Muscle of back (tissue), 13 donors: ENCODE measurements at places on chromosomes 11 and 22. TPM values are rescaled to one million over a fixed set of nuclear protein-coding genes. Genes with fewer than 3 reads are reported as not detected.

- DNase-seq, result no peak
Measured at GRCh38 chr22:41512421-41513194, 31.7 kb downstream of the POLR3H start.

DNA sequence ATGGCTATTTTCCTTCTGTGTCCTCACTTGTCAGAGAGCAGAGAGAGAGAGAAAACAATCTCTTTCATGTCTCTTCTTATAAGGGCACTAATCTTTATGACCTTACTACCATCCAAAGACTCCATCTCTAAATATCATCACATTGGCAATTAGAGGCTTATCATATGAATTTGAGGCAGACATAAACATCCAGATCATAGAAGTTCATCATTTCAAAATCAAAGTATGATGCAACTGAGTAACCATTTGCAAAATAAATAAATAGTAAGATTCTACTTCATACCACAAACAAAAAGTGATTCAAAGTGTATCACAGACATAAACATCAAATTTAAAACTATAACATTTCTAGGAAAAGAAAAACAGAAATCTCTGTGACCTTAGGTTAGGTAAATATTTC, 504.7 kb upstream of the ARHGAP42 start:
- DNase-seq, result no peak

DNA sequence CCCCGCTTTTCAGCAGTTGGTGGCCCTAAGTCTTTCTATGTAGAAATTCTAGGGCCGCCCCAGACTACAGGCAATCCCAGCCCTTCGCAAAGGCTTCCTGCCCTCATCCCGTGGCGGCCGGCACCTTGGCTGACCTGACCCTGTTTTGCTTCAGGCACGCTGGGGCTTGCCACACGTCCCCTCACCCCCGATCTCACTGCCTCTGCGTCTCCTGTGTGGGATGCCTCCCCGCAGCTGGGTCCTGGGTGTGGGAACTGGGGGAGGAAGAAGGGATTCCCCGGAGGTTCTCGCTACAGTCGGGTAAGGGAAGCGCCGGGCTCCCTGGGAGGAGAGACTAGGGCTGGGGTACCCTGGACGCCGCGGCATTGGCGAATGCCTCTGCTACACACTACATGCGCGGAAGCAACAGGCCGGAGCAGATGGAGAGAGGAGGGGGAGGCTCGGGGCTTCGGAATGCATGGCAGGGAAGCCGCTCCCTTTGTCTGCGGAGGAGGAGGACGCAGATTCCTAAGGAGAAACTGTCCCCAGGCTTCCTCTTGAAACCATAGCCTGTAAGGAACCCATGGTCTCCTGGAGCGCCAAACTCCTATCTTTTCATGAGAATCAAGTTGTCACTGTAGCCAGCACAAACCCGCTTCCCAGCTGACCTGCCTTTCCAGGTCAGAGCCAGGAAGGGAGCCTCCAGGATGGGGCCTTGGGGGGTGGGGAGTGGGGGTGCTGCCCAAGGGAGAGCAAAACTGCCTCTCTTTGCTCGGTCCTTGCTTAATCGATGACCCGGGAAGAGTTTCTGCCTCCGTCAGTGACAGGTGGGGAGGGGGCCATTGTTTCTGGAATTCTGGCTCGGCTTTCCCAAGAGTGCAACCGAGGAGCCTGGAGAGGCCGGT, 1.4 kb downstream of the DTX4 start:
- DNase-seq, result peak; percentile 33

- DNase-seq, result no peak
Measured at GRCh38 chr11:62605902-62606301, 4.2 kb upstream of the MTA2 start.

- DNase-seq, result no peak
Measured at GRCh38 chr11:68191661-68192579, 21.2 kb downstream of the KMT5B start.

DNA sequence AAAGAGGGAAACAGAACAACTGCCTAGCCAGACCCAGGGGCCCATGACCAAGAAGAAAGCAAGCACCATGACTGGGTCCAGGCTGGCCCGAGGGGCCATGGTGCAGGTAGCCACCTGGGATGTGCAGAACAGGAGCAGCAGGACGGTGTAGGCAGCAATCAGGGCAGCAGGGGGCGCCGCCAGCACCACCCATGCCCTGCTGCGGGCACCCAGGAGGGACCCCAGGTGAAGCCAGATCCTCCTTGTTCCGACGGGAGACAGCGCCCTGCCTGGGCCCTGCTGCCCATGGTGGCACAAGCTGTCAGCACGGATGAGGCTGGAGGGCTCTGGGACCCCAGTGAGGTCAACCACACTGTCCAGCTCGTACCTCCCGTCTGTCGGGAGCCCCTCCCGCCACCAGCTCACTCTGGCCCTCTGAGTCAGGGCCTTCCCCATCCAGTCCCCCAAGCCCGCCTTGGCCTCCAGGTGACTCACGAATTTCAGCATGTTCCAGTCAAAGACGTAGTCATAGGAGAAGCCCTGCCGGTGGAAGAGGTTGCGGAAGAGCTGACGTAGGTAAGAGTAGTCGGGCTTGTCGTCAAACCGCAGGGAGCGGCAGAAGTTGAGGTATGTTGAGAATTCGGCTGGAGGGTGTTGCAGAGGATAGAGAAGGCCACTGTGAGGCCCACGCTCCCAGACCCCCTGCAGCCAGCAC, 18.8 kb downstream of the CSNK1E start:
- DNase-seq, result no peak

DNA sequence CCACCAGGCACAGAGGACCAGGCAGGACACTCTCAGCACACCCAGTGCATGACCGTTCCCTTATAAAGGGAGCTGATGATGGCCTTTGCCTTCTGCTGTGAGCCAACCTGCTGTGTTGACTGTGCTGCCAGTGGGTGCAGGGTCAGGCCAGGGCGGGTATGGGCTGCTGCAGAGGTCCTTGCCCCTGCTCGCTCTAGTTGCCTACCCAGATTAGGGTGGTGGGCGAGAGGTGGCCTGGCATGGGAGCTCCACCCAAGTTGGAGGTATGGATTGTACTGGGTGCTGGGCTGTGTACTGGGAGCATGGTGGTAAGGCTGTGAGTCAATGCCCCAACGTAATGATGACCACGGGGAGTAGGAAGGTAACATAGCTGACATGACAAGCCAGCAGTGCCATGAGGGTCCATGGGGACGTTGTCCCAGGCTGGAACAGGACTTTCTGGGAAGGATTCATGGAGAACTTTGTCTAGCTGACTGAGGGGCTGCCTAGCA, 24.5 kb upstream of the CYP2D6 start:
- DNase-seq, result no peak

- no peak for DNase-seq
Measured at GRCh38 chr11:62575837-62576236, 2.1 kb upstream of the EEF1G start.

- no peak for DNase-seq
Measured at GRCh38 chr22:47324435-47324990, 562.1 kb downstream of the TBC1D22A start.

DNA sequence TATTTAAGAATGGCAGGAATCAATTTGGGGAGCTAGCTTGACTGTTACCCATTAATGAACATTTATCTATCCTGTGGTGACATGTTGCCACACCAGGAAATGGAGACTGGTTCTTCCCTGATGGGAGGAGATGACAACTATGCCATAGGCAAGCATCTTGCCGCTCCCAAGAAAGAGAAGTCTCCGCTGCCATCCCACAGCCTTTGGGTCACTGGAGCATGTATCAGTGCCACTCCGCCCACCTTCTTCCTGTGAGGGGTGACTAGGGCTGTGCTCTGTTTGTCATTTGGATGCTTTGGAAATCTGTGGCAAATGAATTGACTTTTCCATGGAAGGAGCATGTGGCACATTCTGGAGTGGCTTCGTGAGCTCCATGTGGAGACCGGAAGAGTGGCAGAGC, 6.5 kb downstream of the STIP1 start:
- no peak for DNase-seq

DNA sequence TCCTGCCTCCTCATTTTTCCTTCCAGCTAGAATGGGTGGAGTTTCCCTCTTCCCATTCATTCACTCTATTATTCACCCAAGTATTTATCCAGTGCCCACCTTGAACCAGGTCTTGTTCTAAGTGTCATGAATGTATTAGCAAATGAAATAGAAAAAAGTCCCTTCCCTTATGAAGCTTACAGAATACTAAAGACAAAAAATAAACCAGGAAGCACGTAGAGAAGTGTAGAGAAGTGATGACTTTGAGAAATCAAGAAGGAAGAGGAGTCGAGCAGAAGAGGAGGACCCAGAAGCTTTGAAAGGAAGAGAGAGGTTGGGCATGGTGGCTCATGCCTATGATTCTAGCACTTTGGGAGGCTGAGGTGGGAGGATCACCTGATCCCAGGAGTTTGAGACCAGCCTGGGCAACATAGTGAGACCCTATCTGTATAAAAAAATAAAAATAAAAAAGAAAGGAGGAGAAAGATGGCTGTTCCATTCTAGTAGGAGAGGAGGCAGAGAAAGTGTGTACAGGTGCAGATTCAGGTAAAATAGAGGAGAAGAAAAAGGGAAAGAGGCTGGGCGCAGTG, 17.1 kb upstream of the SYVN1 start:
- no peak for DNase-seq

DNA sequence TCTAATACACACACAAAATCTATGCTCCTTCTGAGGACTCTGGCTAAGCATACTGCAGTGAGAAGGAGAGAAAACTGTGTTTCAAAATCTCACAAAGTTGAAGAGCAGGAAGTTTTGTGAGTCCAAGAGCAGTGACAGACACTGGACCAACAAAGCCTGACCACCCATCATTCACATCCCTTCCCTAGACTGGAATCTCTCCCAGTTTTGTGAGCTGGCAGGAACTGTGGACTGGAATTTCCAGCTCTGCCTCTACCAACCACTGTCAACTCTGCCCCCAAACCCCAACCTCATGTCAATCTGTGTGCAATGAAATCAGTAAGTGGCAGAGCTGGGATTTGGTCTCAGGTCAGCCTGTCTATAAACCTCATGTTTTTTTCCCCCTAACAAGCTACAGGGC, 112.6 kb downstream of the ARL14EP start:
- DNase-seq, result no peak

DNA sequence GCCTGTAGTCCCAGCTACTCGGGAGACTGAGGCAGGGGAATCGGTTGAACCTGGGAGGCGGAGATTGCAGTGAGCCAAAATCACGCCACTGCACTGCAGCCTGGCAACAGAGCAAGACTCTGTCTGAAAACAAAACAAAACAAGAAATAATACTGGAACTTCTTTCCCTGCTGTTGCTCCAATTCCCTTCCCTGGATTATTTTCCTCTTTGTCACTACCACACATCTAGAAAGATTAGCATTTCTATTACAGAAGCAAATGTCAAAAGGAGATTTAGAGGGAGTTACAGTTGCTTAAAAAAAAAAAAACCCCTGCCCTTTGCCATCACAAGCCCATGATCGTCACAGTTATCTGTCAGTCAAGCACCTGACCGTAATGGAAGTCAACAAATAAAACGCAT, 17.7 kb upstream of the SCGB1D1 start:
- DNase-seq, result no peak

DNA sequence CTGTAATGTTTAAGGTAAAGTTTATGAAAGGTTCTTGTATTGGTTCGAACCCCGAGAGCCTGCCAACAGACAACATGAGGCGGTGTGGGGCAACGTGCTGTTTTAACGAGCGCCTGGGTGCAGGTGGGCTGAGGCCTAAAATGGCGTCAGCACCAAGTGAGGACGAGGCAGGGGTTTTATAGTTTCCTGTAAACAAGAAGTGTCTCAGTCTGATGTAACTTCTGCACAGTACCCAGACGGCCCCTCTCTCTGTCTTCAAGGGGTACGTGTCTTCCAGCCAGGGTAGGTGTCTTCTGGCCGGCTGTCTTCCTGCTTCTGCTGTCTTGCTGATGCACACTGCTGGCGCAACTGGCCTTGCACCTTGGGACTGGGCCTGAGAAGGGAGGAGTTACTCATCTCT, 2.7 kb downstream of the PPFIBP2 start:
- no peak for DNase-seq

DNA sequence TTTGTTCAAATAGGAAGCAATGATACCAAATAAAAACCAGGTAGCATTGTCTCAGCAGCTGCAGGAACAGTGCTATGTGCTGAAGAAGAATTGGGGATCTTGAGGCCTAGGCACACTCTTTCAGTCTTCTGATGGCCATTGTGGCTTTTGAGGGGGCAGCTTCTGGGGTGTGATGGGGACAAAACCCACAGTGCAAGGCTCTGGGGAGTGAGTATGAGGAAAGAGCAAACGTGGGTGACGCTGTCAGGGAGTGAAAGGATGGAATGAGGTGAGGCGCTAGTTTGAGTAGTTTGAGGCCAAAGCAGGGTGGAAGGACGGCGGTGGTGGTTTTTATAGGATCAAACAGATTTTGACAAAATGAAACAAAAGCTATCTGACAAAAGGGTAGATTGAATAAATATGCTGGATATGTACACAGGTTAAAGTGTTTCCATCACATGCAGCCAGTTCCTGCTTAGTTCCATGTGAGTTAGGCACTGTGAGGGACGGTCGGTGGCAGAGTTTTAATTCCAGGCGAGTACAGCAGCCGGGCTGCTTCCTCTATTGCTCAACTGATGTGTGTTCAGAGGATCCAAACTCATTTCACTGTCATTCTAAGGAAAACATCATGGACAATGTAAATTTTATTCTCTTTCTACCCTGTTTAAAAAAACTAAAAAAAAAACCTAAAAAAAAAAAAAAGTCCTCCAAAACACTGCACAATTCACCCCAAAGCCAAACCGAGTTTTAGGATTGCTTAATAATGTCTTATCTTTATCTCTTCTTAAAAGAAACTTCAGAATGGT, 18.9 kb downstream of the ADAMTS15 start:
- no peak for DNase-seq

GRCh38 chr11:95863486-95864140, 60.3 kb downstream of the MTMR2 start:
- DNase-seq, result peak; percentile 56

BARX2 gene
- polyA plus RNA-seq, result 1.3 TPM

SLC39A13 gene
- polyA plus RNA-seq, result 47.6 TPM

ALDH3B2 gene
- polyA plus RNA-seq, result 7.4 TPM

TMEM121B gene
- polyA plus RNA-seq, result 2.9 TPM

CCDC34 gene
- polyA plus RNA-seq, result 13.0 TPM

OR6T1 gene
- not detected for polyA plus RNA-seq

TRMT2A gene
- polyA plus RNA-seq, result 29.2 TPM

KMT5B gene
- 50.1 TPM for polyA plus RNA-seq

NFAM1 gene
- 0.35 TPM for polyA plus RNA-seq

SLC16A8 gene
- 1.8 TPM for polyA plus RNA-seq

CALCA gene
- not detected for polyA plus RNA-seq

HIRA gene
- 17.4 TPM for polyA plus RNA-seq

THRSP gene
- polyA plus RNA-seq, result 0.67 TPM

UBTFL1 gene
- polyA plus RNA-seq, result not detected
